ENCODE measurements at places on chromosomes 7 and 10. TPM values are rescaled to one million over a fixed set of nuclear protein-coding genes. Genes with fewer than 3 reads are reported as not detected.

IGF2BP3 gene
- total RNA-seq: 44.9 TPM

DRGX gene
- not detected for total RNA-seq

AOC1 gene
- not detected for total RNA-seq

BHLHA15 gene
- total RNA-seq: 2.2 TPM

NUDT5 gene
- total RNA-seq: 49.3 TPM

ARHGEF35 gene
- 0.35 TPM for total RNA-seq

- H3K27ac ChIP-seq: no peak overlapping the region
- no peaks in the 10 kb centered on the region for H3K27me3 ChIP-seq
- no peak overlapping the region for H3K4me3 ChIP-seq
- H3K4me1 ChIP-seq: no peaks in the 10 kb centered on the region
- H3K36me3 ChIP-seq: no peaks in the 10 kb centered on the region
- no peak for DNase-seq
These were observed 425.0 kb downstream of the HTR7 start for GRCh38 chr10:90432866-90433265.

GRCh38 chr7:106016331-106016730 is 53.3 kb downstream of the CDHR3 start:
- H3K27me3 ChIP-seq: no peaks in the 10 kb centered on the region
- H3K27ac ChIP-seq: no peak overlapping the region
- H3K4me3 ChIP-seq: no peak overlapping the region
- H3K4me1 ChIP-seq: peaks cover 18% of the 10 kb centered on the region

DNA sequence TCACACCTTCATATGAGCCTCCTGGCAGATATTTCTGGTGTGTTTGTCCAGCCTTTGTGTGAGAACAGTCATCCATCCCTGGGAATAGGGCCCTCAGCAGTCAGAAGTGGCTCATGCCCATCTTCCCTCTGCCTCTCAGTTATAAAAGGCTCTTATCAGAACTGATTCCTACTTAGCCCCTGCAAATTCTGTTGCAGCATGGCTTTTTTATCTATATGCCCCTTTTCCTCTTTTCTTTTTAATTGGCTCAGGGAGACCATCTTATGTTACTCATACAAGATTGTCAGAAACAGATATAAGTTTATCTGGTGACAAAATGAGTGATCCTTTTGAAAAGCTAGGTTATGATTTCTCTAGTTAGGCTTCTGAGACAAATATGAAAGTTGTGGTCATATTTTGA is 194.1 kb downstream of the CREB5 start:
- H3K4me3 ChIP-seq: no peak overlapping the region
- DNase-seq: no peak
- H3K27ac ChIP-seq: no peak overlapping the region
- H3K27me3 ChIP-seq: no peaks in the 10 kb centered on the region

DNA sequence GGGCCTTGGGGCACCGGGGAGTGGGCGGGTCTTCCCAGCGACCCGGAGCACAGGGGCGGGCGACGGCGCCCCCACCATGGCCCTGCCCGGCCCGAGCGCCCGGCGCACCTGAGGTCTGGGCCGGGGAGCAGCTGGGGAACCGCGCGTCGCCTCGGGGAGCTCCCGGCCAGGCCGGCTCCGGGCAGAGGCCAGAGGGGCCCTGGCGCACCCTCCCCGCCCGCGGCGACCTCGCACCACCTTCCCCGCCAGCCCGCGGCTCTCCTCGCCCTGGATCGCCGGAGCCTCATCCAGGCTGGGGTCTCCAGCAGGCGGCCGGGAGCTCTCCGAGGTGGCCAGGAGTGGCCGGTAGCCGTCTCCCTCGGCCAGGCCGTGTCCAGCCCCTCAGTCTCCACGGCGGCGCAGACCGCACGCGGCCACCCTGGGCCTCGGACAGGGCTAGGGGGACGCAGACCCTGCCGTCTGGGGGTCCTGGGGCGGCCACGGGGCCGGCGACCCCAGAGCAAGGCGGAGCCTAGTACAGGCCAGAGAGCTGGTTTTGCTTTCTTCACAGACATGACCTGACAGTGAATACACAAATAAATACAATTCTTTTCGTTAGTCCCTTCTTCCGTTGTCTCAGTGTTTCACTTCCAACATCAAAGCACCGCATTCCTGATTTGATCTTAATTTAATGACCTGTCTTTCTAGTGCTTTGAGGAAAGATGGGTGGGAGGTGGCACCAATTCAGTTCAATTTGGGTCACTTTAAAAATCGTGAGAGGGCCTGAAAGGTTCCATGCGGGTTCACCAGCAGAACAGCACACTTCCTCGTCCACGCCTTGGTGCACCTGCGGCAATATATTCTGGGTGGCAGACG is 356.9 kb downstream of the DNAJB6 start:
- DNase-seq: no peak
- no peak overlapping the region for H3K27ac ChIP-seq
- H3K27me3 ChIP-seq: peaks cover 64% of the 10 kb centered on the region
- H3K36me3 ChIP-seq: no peaks in the 10 kb centered on the region
- no peak overlapping the region for H3K4me3 ChIP-seq
- H3K4me1 ChIP-seq: no peaks in the 10 kb centered on the region

- peaks cover 18% of the 10 kb centered on the region for H3K4me1 ChIP-seq
- H3K4me3 ChIP-seq: no peak overlapping the region
- H3K36me3 ChIP-seq: no peaks in the 10 kb centered on the region
- no peaks in the 10 kb centered on the region for H3K27me3 ChIP-seq
These were observed 159.5 kb upstream of the AGR3 start for GRCh38 chr7:17041324-17041723.

DNA sequence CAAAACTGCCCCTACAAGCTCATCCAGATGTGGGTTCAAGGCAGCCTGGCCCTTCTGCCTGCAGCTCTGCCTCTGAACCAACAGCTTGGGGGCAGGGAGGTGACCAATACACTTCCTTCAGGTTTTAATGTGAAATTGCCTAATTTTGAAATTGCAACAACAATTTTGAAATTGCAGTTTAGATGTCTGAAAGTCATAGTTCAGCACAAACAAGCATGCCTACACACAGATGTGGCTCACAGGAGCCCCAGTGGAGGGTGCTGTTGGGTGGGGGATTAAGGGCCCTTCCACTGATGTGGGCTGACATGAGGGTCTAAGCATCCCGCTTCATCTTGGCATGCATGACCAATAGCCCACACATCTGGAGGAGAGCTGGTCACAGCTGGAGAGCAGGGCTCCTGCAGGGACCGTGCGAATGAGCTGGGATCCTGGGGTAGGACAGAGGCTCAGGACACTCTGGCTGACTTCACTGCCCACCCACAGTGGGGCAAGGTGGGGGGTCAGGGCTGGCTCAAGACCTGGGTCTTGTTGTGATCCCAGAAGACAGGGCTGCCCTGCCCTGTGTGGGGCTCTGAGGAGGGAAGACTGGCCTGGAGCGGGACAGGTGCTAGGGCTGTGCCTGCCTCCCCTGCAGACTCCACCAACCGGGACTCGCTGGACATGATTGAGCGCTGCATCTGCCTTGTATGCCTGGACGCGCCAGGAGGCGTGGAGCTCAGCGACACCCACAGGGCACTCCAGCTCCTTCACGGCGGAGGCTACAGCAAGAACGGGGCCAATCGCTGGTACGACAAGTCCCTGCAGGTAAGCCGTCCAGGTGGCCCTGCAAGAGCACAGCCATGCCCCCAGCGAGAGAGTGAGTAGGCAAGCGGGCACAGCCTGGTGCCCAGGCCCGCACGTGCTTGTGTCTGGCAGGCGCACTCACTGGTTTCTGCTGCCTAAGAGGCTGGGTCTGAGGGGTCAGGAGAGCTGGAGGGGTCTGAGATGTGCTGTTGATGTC is 32.3 kb downstream of the CHAT start:
- no peaks in the 10 kb centered on the region for H3K27me3 ChIP-seq
- no peak overlapping the region for H3K4me3 ChIP-seq
- no peaks in the 10 kb centered on the region for H3K36me3 ChIP-seq
- H3K27ac ChIP-seq: no peak overlapping the region
- no peaks in the 10 kb centered on the region for H3K4me1 ChIP-seq

- no peaks in the 10 kb centered on the region for H3K27me3 ChIP-seq
- no peak overlapping the region for H3K4me3 ChIP-seq
- H3K27ac ChIP-seq: no peak overlapping the region
- DNase-seq: no peak
- H3K4me1 ChIP-seq: peaks cover 30% of the 10 kb centered on the region
These were observed 59.3 kb downstream of the CREB3L2 start for GRCh38 chr7:137942484-137943115.

DNA sequence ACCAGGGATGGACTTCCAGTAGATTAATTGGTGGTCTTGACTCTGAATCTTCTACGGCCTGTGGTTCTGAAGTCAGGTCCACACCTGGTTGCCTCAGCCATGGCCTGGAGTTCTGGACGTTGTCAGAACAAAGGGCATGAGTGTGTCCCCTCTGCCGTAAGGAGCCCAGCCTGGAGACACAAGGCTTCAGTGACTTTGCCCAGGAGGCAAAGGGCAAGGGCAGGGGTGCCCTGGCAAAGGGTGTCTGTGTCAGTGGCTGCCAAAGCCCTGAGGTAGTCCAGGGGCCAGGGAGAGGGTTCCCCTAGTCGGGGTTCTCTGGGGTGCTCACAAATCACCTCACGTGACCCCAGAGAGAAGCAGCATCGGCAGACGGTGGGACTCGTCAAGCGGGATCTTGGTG is 273.2 kb upstream of the ZNF32 start:
- H3K36me3 ChIP-seq: no peaks in the 10 kb centered on the region
- H3K27me3 ChIP-seq: no peaks in the 10 kb centered on the region
- H3K4me1 ChIP-seq: no peaks in the 10 kb centered on the region
- H3K27ac ChIP-seq: no peak overlapping the region
- no peak for DNase-seq

DNA sequence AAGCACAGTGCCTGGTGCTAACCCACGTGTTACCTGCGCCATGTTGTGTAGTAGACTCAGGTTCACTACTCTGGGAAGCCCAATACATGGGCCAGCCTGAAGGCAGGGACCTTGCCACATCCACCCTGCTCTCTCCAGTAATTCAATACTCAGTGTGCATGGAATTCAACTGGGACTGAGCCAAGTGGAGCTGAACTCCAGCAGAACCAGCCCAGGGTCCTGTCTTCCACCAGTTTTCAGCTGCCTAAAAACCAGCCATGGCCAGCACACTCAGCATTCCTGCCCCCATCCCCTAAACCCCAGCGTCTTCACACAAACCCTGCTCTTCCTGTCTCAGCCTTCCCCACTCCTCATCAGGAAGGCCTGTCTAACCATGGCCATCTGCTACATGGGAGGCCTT is 15.4 kb downstream of the FGF8 start:
- H3K36me3 ChIP-seq: no peaks in the 10 kb centered on the region
- peaks cover 11% of the 10 kb centered on the region for H3K4me1 ChIP-seq
- no peaks in the 10 kb centered on the region for H3K27me3 ChIP-seq
- H3K4me3 ChIP-seq: no peak overlapping the region

DNA sequence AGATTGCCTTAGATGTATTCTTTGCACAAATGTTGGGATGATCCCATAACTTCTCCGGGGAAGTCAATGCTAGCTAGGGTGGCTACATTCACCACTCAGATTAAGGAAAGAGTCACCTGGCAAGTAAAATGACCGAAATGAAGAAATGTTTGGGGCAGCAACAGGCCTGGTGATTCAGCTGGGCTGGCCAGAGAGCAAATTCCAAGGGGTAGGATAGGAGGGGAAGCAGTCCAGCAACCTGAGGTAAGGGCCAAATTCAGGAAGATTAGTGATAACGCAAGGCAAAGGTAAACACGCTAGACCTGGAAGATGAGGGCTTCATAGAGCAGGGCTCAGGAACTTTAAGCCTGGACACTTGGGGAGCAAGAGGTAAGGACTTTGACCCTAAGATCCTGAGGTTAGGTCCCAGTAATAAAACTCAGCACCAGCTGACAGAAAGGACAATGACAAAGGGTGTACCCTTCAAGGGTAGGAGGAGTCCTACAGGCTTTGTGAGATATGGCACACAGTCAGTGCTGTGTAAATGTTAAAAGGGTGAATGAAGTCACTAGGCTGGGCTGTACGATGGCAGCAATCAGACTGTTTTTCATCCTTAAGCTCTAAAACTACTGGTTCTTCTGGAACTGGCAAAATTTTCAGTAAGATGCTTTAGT is 22.7 kb upstream of the SMNDC1 start:
- no peaks in the 10 kb centered on the region for H3K4me1 ChIP-seq
- no peak overlapping the region for H3K4me3 ChIP-seq
- DNase-seq: no peak
- no peak overlapping the region for H3K27ac ChIP-seq
- no peaks in the 10 kb centered on the region for H3K36me3 ChIP-seq
- no peaks in the 10 kb centered on the region for H3K27me3 ChIP-seq

DNA sequence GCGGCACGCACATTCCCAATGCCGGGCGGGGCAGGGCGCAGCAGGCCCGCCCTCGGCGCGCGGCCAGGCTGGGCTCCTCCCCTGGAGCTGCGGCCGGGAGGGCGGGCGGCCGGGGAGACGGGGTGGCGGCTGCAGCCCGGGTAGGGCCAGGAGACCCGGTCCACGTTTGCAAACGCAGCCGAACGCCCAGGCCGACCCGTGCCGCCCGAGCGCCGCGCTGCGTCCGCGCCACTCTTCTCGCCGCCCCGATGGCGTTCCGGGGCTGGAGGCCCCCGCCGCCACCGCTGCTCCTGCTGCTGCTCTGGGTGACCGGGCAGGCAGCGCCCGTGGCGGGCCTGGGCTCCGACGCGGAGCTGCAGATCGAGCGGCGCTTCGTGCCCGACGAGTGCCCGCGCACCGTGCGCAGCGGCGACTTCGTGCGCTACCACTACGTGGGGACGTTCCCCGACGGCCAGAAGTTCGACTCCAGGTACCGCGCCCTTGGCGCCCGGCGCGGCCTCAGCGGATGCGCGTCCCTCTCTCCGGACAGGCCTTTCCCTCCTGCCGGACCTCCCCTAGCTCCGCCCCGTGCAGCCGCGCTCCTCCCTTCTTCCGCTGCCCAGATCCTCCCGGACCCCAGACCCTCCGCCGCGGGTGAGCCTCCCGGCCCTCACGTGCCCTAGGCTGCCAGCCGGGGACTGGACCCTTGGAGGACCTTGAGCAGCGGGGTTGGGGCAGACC is at the start of gene FKBP9:
FKBP9 (plus strand) TSS at position 115 of the 720 bp plus-strand sequence; CDS start at position 249, 134 bp downstream.
- DNase-seq: peak; percentile 94
- H3K27ac ChIP-seq: peak within 1 kb of the TSS; percentile 44
- H3K27me3 ChIP-seq: no peaks in the 10 kb centered on the region
- peak within 1 kb of the TSS; percentile 73 for H3K4me3 ChIP-seq
- H3K36me3 ChIP-seq: no peaks in the 10 kb centered on the region

GRCh38 chr10:28778524-28778923 is 101.2 kb downstream of the BAMBI start:
- no peaks in the 10 kb centered on the region for H3K36me3 ChIP-seq
- no peak overlapping the region for H3K27ac ChIP-seq
- peaks cover 4% of the 10 kb centered on the region for H3K4me1 ChIP-seq
- no peaks in the 10 kb centered on the region for H3K27me3 ChIP-seq
- peak; percentile 22 for DNase-seq

All from cardiac muscle cell (in vitro differentiated cells and primary cell).